Foreskin keratinocyte (primary cell): ENCODE measurements at places on chromosomes 4 and X.
A peak's percentile ranks its signal among the peaks of the same experiment; 100 is the strongest.

DNA sequence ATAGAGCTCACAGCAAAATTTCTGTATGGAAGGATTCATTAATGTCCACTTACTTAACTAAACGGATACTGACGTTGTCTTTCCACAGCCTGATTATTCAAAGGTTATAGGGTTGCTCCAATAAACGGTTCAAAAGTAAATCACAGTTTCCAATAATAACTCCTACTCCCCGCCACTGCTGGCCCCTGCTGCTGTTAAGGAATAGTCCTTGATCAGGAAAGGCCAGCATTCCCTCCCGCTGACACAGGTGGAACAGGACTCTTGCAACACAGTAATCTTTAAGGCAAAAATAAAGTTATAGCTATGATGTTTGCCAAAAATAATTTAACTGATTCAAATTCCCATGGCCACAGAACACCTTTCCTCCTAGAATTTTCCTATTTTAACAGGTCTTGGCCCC, 53.9 kb downstream of the FAT1 start:
- DNase-seq = no peak

- no peak for DNase-seq
Measured at GRCh38 chrX:153685156-153685536, 2.6 kb upstream of the SLC6A8 start.

- no peak for DNase-seq
Measured at GRCh38 chr4:78360466-78360865, 191.1 kb upstream of the ANXA3 start.

GRCh38 chr4:5921981-5922380, 29.1 kb upstream of the CRMP1 start:
- no peak for DNase-seq

DNA sequence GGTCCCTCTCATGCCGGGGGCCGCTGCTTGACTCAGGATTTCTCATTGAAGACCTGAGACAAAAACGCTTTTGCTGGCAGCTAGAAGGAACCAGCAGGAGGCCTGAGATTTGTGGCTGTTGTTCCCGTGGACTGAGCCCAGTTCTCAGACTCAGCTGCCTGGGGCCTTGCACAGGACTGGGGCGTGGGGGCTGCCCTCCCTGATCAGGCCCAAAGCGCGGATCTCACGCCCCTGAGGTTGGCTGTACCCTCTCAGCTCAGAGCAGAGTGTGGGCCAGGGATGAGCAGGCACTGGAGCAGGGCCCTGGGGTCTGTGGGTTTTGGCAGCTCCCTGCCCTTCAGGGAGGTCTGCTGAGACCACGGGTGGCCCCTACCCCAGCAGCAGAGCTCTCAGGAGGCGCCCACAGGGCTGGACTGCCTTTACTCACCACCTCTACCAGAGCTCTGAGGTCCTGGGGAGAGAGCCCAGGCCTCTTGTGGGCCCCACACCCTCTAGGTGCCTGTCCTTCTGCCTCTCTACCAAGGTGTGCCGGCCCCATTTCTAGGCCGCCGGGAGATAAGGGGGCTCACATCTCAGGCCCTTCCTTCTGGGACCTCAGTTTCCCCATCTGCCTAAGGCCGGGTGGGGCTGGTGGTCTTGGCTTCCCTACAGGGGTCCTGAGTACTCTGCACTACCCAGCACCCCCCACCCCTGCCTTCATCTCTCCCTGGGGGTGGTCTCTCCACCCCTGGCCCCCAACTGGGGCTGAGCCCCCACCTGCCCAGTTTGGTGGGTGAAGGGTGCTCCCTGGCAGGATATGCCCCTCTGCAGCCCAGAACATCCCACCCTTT, 5.6 kb downstream of the MSANTD1 start:
- no peak for DNase-seq

DNA sequence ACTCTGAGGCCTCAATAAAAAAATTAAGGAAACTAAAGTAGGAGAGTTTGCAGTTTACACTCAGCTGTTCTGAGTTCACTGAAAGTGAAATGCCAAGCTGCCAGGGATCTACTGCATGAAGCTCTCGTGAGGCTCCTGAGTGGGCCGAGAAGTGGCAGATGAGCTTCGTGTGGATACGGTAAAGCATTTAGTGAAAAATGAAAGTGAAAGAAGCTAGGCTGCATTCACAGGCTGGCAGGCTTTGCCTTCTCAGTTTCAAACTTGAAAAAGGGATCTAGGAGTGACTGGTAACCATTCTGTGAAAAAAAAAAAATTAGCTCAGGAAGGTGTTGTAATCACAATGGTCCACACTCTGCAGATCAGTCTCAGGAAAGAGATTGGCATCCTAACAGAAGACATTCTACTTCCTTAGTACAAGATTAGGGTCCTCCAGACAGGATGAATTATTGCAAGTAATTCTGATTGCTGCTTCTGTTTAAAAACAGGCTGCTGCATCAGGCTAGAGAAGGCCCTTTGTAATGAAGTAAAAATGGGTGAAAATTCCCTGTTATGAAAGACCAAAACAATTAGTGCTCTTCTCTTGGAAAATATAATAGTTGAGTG, 679.9 kb downstream of the RPA4 start:
- peak; percentile 5 for DNase-seq

- DNase-seq = no peak
Measured at GRCh38 chr4:113785781-113786180, 24.2 kb upstream of the CAMK2D start.

- no peak for DNase-seq
Measured at GRCh38 chr4:53694666-53695065, 103.4 kb upstream of the LNX1 start.

GRCh38 chr4:161651586-161651985, 512.2 kb downstream of the FSTL5 start:
- no peak for DNase-seq
